ENCODE measurements at places on chromosomes 1 and 21. TPM values are rescaled to one million over a fixed set of nuclear protein-coding genes. Genes with fewer than 3 reads are reported as not detected.

- peak; percentile 53 for DNase-seq
Observed at GRCh38 chr1:112735752-112736151, 20.6 kb upstream of the PPM1J start.

GRCh38 chr1:51799372-51799771, 79.2 kb downstream of the NRDC start:
- no peak for DNase-seq

The RNF223 gene
- polyA plus RNA-seq: not detected

- peak; percentile 91 for DNase-seq
Observed at GRCh38 chr1:113978863-113979702, at the start of gene OLFML3. Gene OLFML3, plus strand, starts transcription at chr1:113979474. Its CDS starts 43 bp downstream, at chr1:113979517.

The KIAA1614 gene
- 3.6 TPM for polyA plus RNA-seq

GRCh38 chr1:155081472-155082300, 3.0 kb downstream of the EFNA3 start:
- no peak for DNase-seq

The CFAP107 gene
- not detected for polyA plus RNA-seq

DNA sequence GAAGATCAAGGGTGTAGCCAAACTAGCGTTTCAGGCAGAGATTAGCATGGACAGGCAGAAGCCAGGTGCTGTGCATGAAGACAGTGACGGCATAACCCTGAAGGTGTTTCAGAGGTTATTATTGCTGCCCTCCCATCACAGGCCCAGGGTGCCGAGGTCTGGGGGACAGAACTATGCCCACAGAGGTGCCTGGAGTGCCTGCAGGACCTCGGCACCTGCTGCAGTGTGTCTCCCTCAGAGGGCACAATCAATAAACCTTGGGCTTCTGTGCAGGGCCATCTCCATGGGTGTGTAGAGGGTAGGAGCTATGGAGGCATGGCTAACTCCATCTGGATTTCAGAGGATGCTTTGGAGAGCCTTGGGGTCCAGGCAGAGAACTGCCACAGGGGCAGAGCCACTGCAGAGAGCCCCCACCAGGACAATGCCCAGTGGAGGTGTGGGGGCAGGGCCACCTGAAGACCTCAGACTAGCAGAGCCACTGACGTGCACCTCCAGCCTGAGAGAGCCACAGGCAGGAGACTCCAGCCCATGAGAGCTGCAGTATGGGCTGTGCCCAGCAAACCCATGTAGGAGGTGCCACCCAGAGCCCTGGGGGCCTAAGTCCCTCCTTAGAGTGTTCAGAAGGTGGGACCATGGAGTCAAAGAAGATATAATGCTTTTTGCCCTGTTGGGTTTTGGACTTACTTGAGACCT, 5.7 kb upstream of the ABCG1 start:
- DNase-seq: no peak

The IGSF9 gene
- not detected for polyA plus RNA-seq

DNA sequence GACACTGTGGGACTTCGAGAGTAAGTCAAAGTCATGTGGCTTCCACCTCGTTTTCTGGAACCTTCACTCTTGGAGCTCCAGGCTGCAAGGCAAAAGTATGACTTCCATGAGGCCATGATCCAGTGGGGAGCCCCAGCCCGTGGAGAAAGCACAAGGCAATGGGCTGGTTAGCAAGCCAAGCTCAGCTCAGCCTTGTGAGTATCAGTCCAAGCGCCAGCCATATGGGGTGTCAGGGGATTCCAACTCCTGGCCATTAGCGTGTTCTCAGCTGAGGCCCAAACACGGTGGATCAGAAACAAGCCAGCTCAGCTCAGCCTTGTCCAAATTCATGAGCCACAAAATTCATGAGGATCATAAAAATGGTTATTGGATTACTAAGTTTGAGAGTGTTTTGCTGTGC, 261.0 kb downstream of the RHOU start:
- no peak for DNase-seq

GRCh38 chr1:224312025-224312424, 17.9 kb downstream of the NVL start:
- DNase-seq: no peak

Measured in AG04450 (cell line).